HepG2 (cell line): ENCODE measurements at places on chromosomes 1 and 21. TPM values are rescaled to one million over a fixed set of nuclear protein-coding genes. Genes with fewer than 3 reads are reported as not detected.

SEMA6C gene
- 2.9 and 4.2 TPM in 2 replicates for polyA plus RNA-seq

- peak overlapping the region; percentile 95 for H3K27ac ChIP-seq
- peak; percentile 52 for DNase-seq
- no peaks in the 10 kb centered on the region for H3K27me3 ChIP-seq
- peak overlapping the region; percentile 76 for H3K4me3 ChIP-seq
- no peaks in the 10 kb centered on the region; the same call in 1 of the 2 replicates for H3K36me3 ChIP-seq
These were observed 1.4 kb downstream of the HS2ST1 start for GRCh38 chr1:86915737-86916235.

DNA sequence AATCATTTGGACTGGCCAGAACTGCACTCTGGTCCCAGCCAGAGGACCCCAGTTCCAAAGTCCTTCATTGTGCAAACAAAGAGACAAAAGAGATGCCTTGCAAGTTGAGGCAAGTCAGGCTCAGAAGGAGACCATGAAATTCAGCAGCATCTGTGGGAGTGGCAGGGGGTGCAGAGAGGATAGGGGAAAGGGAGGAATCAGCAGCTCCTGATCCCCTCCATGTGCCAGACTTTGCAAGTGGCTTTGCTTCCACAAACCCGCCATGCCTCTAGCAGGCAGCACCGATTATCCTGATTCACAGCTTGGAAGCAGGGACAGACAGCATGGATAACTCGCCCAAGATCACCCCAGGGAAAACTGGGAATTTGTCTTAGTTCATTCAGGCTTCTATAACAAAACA, 2.1 kb upstream of the CAPN9 start:
- no peak overlapping the region for H3K4me3 ChIP-seq
- H3K4me1 ChIP-seq = peaks cover 76% of the 10 kb centered on the region
- H3K27me3 ChIP-seq = no peaks in the 10 kb centered on the region
- H3K36me3 ChIP-seq = no peaks in the 10 kb centered on the region
- no peak overlapping the region for H3K27ac ChIP-seq
- DNase-seq = no peak

DNA sequence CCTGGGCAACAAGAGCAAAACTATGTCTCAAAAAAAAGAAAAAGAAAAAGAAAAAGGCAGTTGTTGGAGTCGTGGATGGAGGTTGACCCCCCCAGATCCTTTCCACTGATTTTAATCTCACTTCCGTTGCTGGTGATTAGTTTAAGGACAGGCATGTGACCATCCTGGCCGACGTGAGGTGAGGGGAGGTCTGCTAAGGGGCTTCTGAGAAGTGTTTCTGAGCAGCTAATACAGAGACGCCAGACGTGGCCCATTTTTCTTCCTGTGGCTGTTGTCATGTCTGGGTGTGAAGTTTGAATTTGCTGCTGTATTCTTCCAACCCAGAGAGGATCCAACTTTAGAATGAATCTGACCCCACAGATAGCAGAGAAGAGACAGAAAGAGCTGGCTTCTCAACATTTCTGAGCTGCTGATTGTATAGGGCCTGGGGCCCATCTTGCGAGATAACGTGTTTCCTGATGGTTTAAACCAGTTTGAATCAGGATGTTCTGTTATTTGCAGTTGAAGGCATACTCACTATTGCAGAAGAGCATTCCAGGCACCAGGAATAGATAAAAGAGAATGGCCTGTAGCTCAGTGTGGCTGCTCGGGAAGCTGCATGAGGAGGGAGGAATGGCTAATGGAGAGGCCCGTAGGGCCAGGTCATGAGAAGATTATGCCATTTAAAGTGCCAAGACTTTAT, 22.8 kb upstream of the SSBP3 start:
- H3K36me3 ChIP-seq = no peaks in the 10 kb centered on the region
- H3K4me1 ChIP-seq = peaks cover 19% of the 10 kb centered on the region
- no peak overlapping the region for H3K27ac ChIP-seq
- no peak overlapping the region for H3K4me3 ChIP-seq

DNA sequence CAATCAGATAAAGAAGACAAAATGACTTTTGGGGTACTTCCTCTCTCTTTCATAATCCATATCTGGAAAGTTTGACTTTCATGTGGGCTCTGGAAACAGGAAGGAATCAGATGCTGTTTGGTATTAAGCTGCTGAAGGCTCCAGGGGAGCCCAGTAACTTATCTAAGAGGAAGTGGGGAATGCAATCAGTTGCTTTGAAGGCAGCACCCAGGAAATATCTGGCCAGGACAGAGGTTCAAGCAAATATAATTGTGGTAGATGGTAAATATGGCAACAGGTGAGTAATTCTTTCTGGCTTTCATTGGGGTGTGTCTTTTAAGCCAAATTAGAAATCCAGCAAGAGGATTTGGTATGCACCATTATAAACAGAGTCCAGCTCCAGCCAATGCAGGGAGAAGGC, 44.4 kb downstream of the COLGALT2 start:
- no peak overlapping the region for H3K27ac ChIP-seq
- H3K4me1 ChIP-seq = peaks cover 75% of the 10 kb centered on the region
- peak; percentile 86 for DNase-seq
- H3K4me3 ChIP-seq = no peak overlapping the region
- no peaks in the 10 kb centered on the region for H3K36me3 ChIP-seq

- H3K27me3 ChIP-seq = no peaks in the 10 kb centered on the region
- H3K36me3 ChIP-seq = no peaks in the 10 kb centered on the region
- H3K27ac ChIP-seq = no peak overlapping the region
- DNase-seq = no peak
- 0 out of 2 replicates have a peak, but pooled peaks cover 7% of the 10 kb centered on the region for H3K4me1 ChIP-seq
These were observed 127.1 kb upstream of the CACYBP start for GRCh38 chr1:174872615-174873058.

CR1 gene
- not detected in 2 replicates for polyA plus RNA-seq

SIKE1 gene
- polyA plus RNA-seq = 33.5 and 36.5 TPM in 2 replicates

- H3K36me3 ChIP-seq = no peaks in the 10 kb centered on the region
- no peak overlapping the region for H3K27ac ChIP-seq
- no peak for DNase-seq
- no peaks in the 10 kb centered on the region for H3K4me1 ChIP-seq
- H3K4me3 ChIP-seq = no peak overlapping the region
- no peaks in the 10 kb centered on the region for H3K27me3 ChIP-seq
These were observed 178.8 kb upstream of the NFIA start for GRCh38 chr1:60903591-60903990.

DNA sequence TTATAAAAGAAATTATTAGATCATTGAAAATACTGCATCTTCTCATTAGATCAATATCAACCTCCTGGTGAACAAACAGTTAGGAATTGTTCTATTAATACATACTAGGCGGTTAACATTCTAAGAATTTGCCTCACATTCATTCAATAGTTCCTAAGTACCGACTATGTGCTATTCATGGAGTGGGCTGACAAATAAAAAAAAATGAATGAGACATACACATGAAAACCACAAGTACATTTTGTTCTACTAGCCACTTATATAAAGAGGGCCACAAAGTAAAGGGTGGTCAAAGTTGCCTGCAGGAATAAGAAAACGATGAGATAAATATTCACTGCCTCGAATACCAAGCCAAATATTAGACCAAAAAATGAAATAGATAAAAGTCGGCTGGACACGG, 294.4 kb downstream of the SDCCAG8 start:
- H3K27me3 ChIP-seq = no peaks in the 10 kb centered on the region
- H3K4me3 ChIP-seq = no peak overlapping the region
- no peak for DNase-seq
- H3K27ac ChIP-seq = no peak overlapping the region

GRCh38 chr1:39295901-39296300, 91.4 kb downstream of the MACF1 start:
- no peak overlapping the region for H3K27ac ChIP-seq
- peaks cover 28% of the 10 kb centered on the region for H3K36me3 ChIP-seq
- no peaks in the 10 kb centered on the region for H3K4me1 ChIP-seq
- no peaks in the 10 kb centered on the region for H3K27me3 ChIP-seq

GRCh38 chr1:89780721-89781120, 40.1 kb upstream of the LRRC8D start:
- peaks cover 8% of the 10 kb centered on the region for H3K4me1 ChIP-seq
- no peak overlapping the region for H3K4me3 ChIP-seq
- no peaks in the 10 kb centered on the region for H3K27me3 ChIP-seq
- no peak overlapping the region for H3K27ac ChIP-seq
- no peaks in the 10 kb centered on the region for H3K36me3 ChIP-seq
- peak; percentile 31 for DNase-seq

SH3D21 gene
- polyA plus RNA-seq = 8.6 and 8.7 TPM in 2 replicates

MYOG gene
- polyA plus RNA-seq = not detected in 2 replicates

- H3K36me3 ChIP-seq = peaks cover 7% of the 10 kb centered on the region
- peaks cover 13% of the 10 kb centered on the region for H3K4me1 ChIP-seq
- no peaks in the 10 kb centered on the region for H3K27me3 ChIP-seq
- no peak overlapping the region for H3K4me3 ChIP-seq
- no peak overlapping the region for H3K27ac ChIP-seq
These were observed 3.8 kb downstream of the DDX59 start for GRCh38 chr1:200665861-200666260.

- peaks cover 11% of the 10 kb centered on the region for H3K4me1 ChIP-seq
- H3K4me3 ChIP-seq = no peak overlapping the region
- no peak for DNase-seq
- no peaks in the 10 kb centered on the region for H3K36me3 ChIP-seq
- H3K27me3 ChIP-seq = peaks cover 4% of the 10 kb centered on the region; the same call in 1 of the 2 replicates
These were observed 1.1 kb upstream of the GRHL3 start for GRCh38 chr1:24317956-24318614.
